ENCODE measurements at places on chromosomes 1 and 21.

DNA sequence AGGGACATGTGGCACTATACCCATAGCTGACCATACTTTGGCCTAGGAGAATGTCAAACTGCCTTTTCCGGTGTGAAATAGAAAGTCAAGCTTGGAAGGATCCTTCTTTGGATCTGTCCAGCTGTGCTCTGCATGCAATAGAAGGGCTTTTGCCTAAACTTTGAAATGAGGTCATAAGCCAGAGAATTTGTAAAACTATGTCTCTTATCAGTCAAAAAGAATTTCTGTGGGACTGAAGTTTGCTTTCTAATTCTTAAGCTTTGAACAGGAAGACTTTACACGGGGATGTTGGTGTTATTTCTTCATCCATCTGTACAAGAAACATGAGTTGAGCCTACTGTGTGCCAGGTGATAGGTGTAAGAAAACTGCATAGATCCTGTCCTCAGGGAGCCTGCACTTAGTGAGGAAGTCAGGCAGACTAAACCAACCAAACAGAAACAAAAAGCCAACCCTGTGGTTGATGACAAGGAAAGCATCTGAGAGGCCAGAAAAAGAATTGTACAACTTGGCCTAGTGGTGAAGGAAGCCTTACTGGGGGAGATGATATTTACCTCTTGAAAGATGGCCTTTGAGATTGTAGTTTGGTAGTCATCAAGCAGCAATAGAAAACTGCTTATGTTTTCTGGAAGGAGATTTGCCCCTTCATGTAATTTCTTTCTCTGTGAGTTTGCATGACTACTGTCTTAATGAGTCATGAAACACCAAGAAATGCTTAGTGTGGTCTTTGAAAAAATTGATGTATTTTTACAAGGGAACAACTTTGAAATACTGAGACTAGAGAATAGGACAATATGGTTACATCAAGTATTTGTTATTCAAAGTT lies 24.8 kb downstream of the TGFB2 start:
- DNase-seq, result no peak

GRCh38 chr1:21590934-21591333 lies 78.2 kb downstream of the RAP1GAP start:
- no peak for DNase-seq

DNA sequence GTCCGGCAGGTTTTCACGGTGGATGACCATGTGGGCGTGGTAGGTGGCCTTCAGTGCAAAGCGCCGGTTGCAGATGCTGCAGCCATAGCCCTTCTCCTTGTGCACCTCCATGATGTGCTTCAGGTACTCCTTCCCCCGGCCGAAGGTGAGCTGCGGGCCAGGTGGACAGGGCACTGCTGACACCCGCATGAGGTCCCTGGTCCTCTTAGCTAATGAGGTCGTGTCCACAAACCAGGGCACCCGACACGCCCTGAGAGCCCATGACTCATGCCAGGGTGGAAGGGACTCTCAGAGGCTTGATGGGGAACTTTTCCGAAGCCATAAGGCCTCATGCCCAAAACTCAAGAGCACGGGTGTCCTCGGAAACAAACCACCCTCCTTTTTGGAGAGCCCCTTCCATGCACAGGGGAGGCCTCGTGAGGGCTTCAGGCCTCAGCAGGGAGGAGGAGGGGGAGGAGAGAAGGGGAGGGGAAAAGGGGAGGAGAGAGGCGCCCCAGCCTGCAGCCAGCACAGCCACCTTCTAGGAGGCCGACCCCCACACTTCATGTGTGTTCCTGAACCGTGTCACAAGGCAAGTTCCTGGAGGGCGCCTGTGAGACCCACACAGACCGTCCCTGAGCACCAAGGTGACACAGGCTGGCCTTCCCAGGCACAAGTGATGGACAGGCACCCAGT lies 54.4 kb upstream of the RIPK4 start:
- no peak for DNase-seq

DNA sequence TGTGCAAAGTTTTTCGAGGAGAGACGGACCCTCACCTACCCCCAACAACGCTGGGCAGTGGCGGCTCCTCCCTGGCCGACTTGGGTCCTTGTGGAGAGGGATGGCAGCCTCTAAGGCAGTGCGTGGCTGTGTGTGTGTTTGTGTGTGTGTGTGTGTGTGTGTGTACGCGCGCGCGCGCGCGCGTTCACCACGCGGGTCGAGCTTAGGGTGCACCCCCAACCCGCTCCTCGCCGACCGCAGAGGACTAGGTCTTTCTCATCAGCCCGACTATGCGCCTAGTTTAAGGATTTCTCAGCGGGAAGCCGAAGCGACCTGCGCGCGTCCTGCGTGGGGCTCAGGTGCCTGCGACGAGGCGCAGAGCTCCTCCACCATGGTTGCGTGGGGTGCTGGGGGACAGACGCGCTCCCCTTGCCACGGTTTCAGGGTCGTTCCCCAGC lies 940 bp downstream of the SOX13 start:
- DNase-seq, result no peak

DNA sequence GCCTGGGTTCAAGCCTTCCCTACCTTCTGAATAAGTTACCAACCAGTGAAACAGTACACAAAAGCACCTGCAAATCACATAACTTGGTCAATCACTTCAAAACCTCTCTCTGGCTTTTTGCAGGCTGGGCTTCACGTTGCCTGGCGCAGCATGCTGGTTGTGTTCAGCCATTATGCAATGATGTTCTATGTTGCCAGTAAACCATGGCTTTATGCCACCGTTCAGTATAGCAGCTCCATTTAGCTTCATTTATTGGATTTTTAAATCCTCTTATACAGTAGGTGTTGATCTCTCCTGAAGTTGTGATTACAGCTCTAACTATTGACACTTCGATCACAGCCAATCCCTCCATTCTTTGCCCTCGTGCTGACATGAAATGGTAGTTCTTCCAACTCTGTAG lies 233.6 kb upstream of the PTBP2 start:
- no peak for DNase-seq

GRCh38 chr1:65590279-65590678 lies 169.8 kb downstream of the LEPR start:
- no peak for DNase-seq

DNA sequence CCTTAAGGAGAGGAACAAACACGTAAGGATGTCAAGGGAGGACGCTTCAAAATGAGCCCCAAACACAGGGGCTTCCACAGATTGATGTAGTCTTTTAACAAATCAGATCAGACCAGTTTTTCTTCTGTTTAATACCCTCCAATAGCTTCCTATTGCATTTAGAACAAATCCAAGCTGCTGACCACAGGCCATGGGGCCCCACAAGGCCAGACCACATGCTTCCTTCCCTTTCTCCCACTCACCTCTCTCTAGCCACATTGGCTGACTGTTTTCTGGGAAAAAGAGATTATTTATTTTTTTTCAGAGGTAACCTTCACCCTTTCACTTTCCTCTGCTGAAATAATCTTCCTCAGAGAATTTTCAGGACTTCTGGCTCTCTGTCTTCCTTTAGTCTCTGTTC lies 380.6 kb downstream of the SIPA1L2 start:
- no peak for DNase-seq

- no peak for DNase-seq
Measured at GRCh38 chr21:29078869-29079767, 5.7 kb upstream of the CCT8 start.

DNA sequence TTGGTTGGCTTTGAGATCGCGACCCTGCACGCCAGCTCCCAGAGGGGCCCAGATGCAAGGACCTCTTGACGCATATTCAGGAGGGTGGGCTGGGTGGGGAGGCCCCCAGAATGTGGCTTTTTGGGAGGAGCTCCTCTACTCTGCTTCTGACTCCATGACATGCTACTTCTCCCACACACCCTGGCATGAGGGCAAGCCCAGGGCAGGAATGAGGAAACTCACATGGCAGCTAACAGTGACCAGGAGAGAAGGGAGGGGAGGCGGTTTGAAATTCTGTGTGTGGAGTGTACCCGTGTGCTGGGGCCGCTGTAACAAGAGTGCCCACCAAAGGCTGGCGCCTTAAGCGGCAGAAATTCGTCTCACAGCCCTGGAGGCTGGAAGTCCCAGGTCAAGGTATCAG lies 61.3 kb upstream of the GPR153 start:
- no peak for DNase-seq

- DNase-seq, result peak; percentile 78
Measured at GRCh38 chr1:226702318-226702956, 36.6 kb downstream of the ITPKB start.

GRCh38 chr1:15152318-15153183 lies 996 bp upstream of the TMEM51 start:
- DNase-seq, result peak; percentile 69

GRCh38 chr1:177800400-177801088 lies 169.3 kb downstream of the SEC16B start:
- DNase-seq, result peak; percentile 13

DNA sequence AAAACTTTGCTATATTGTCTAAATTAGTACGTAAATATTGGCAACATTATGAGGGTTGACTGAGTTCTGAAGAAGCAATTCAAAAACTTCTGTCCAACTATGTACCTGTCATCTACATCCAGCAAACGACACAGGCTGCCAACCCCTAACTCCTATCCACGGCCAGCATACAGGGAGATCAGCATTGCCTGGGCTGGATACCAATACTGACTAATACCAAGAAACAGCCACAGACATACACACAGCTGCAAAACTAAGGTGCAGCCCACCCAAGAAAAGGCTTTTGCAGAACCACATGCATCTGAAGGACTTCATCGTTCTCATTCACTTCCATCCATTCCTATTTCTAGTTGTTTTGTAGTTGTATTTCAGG lies 2.0 kb downstream of the KIAA0319L start:
- no peak for DNase-seq

DNA sequence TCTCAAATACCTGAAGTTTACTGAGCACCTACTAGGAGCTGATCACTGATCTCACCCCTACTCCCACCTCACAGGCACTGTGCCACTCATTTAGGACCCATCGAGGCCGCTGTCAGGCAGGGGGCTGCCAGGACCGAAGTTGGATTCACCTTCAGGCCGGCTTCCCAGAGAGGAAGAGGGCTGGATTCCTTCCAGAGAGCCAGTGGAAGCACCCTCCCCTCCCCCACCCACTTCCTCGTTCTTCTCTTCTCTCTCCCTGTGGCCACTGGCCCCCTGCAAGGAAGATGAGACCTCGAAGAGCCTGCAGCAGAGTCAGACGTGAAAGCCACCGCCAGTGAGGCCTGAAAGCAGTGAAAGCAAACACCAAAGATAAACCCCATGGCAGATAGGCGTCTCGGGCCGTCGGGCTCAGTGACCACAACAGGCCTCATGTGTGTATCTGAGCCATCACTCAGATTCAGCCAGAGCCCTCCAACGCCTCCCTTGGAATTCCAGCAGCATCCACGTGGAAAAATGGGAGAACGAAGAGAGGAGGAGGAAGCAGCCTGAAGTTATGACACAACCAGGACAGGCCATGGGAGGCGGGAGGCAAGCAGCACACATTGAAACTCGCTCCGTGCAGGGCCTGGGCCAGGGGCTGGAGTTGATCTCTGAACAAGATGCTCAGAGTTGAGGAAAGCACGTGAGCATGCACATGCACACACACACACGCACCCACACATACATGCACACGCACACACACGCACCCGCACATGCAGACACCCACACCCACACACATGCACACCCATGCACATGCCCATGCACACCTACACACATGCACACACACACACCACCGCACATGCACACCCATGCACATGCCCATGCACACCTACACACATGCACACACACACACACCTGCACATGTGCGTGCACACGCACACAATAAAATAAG lies 6.2 kb upstream of the AGTRAP start:
- no peak for DNase-seq

- no peak for DNase-seq
Measured at GRCh38 chr1:243438815-243439214, 183.0 kb downstream of the SDCCAG8 start.

DNA sequence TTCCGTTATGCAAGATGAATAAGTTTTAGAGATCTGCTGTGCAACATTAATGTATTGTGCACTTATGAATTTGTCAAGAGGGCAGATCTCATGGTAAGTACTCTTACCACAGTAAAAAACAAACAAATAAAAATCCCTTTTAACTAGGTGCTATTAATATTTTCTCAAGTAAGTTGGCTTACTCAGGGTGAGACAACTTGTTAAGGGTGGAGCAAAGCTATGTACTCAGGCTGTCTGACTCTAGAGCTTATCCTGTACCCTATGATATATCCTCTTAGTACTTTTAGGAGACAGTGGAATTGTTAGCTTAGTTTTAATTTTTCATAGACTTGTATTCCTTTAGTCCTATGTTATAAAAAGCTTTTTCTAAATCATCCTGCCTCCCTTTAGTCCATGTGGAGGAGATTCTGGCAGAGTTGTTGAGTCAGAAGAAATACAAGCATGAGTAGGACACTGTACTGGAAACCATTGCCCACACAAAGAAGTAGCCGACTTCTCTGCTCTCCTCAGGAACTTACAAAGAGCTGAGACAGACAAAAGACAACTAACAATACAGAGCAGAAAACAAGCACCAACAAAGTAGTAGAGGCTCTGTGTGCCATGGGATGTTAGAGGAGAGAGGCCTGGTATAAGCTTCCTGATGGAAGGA lies 49.2 kb downstream of the S1PR1 start:
- DNase-seq, result no peak

DNA sequence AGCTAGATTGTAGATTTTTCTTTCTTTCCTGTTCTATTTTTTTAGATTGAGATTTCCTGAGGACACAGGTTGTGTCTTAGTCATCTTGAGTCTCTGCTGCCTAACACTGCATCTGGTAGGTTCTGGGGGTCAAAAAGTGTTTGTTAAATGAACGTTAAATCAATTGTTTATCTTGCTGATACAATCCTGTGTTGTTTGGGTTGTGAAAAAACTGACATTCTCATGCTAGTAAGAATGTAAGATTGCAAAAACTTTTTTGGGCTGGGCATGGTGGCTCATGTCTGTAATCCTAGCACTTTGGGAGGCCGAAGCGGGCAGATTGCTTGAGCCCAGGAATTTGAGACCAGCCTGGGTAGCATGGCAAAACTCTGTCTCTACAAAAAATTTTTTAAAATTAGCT lies 3.4 kb downstream of the CTSK start:
- DNase-seq, result no peak

GRCh38 chr21:41767606-41768436 lies 969 bp upstream of the RIPK4 start:
- no peak for DNase-seq

DNA sequence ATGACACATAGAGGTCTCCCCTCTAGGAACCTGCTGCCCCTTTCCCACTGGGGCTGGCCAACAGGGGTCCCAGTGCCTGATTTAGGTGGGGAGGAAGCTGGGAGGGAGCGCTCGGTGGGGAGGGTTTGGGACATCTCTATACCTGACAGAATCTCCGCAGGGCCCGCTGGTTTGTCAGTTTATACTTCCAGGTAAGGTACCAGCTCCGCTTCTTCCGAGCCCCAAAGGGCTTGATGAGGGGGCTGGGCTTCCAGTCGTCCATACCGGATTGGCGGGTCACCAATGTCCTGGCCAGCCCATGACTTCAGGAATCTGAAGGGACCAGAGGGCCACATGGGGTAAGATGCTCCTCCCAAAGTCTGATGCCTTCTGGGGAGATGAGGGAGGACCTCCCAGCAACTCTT lies 672 bp downstream of the POMGNT1 start:
- no peak for DNase-seq

- DNase-seq, result no peak
Measured at GRCh38 chr1:58780836-58781452, 2.9 kb downstream of the JUN start.

DNA sequence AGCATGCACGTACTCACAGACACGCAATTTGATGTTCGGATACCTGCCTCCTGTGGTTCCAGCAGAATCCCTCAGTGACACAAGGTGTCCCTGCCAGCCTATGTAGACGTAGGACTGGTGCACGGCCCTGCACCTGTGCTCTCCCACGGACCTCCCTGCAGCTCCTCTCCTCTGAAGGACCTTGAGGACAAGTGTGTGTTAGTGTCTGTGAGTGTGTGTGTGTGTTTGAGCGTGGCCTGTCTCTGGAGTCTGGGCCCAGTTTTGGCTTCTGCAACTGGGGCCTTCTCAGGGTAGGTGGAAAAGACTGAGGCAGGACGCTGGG lies 22.5 kb upstream of the DMBX1 start:
- no peak for DNase-seq
